ENCODE measurements at places on chromosomes 3 and 15.

DNA sequence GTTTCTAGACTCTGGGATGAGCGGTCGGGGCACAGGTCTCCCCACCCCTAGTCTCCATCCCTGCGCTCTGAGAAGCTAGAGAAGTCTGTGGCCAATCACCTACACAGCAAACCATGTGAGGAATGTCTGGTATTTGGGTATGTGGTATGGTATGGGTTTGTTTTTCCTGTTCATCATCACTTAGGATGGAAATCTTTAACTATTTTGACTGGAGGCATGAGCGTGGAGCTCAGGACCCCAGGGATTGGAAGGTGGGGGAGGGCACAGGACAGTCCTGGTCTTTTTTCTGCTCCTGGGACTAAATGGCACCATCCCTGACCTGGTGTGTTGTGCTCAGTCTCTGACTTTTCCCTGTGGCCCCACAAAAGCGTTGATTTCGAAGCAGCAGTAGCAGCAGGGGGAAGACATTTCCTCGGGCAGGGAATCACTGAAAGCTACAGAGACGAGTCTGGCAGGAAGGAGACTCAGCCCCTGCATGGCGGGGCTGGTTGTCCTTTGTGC, 191.7 kb upstream of the TPM1 start:
- DNase-seq, result no peak

DNA sequence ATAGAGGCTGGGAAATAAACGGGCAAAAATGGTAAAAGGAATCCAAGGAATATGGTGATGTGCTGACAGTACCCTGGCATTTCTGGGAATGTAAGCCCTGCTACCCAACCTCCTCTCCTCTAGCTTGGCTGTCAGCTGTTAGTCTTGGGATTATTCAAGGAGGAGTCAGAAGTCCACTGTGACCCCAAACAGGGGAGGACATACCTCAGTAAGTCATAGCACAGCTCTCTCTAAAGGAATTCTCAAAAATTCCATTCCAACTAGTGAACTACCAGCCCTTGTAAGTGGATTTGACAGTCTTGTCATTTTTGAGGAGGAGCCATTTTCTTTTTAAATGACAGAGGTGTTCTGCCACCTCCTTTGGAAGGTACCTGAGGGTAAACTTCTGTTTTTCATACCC, 207.5 kb downstream of the PDCD6IP start:
- DNase-seq, result no peak

DNA sequence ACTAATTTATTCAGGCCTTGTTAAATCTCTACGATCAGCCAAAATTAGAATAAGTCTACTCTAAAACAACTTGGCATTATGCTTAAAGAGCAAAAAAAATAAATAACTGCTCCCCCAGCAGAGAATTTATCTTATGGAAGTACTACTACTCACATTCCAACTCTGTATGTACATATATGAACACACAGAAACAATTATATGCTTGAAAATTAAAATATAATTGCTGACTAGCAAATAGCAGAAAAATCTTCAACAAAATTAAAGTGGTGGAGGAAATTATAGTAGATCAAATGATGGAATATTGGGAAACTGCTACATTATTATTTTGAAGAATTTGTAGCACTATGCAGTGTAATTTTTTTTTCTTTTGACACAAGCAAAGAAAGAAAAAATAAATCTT, 580.9 kb downstream of the MECOM start:
- DNase-seq, result no peak

GRCh38 chr3:56452085-56452484, 16.2 kb downstream of the ERC2 start:
- DNase-seq, result no peak

DNA sequence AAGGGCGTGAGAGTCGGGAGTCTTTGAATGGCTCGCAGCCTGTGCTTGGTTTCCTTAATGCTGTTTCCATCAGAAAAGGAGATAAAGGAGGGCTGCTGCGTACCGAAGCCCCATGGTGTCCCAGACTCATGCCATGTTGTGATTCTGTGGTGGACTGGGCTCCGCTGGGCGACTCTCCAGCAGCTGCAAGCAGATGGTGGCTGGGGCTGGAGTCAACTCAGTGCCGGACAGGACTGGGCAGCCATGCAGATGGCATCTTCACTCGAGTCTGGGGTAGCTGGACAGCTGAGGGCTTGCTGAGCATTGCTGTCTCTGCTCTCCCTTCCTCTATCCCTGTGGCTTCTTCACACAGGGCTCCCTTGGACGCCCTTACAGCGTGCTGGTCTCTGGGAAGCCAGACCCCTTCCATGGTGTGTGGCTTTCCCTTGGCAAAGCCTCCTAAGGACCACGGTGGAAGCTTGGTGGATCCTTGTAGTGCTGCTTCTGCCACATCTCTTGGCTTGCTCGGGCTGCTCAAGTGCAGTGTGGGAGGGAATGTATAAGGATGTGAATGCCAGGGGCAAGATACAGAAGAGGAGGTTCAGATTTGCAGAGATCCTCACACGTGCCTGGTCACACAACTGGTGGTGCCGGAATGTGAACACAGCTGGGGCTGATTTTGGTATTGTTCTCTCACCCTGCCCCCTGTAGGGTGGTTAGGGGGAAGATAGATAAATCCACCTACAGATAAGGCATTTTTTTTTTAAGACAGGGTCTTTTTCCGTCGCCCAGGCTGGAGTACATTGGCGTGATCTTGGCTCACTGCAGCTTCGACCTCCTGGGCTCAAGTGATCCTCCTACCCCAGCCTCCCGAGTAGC, 9.0 kb downstream of the NIPA1 start:
- no peak for DNase-seq

DNA sequence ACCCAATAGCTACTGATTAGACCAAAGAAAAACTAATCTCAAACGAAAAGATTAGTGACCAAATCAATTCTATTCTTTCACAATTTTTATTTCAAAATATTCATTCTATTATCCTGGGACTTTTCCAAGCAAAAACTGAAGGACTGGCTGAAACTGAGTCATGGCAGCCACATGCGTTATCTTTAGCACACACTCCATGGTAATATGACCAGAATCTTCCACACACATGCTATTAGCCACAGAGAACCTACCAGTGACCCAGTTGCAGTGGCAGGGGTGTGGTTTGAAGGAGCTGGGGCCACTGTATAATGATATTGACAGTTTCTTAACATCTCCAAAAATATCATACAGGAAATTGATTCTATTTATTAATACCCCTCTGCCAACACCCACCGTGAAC, 154.8 kb upstream of the ABI3BP start:
- no peak for DNase-seq

- DNase-seq, result peak; percentile 38
Observed at GRCh38 chr15:89469426-89470096, 26.8 kb downstream of the RHCG start.

DNA sequence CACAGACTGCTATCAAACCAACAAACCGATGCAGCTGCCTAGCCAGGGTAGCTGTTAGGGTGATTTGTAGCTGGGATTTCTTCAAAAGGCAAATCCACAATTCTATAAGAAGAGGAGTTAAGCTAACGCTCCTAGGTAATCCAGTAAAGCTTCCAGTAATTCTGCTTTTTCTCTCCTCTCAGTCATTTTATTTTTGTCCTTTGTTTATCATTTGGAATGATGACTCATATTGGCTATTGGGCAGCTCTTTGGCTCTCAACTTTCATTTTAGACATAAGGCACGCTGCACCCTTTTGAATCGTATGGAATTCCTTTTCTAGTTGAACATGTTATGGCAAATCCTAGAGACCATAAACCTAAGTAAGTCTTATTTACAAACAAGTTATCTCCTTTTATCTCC, 53.2 kb upstream of the PPARG start:
- DNase-seq, result no peak

- DNase-seq, result no peak
Observed at GRCh38 chr15:68774521-68775235, 46.0 kb downstream of the ANP32A start.

- no peak for DNase-seq
Observed at GRCh38 chr3:1623896-1624295, 474.8 kb upstream of the CNTN4 start.

DNA sequence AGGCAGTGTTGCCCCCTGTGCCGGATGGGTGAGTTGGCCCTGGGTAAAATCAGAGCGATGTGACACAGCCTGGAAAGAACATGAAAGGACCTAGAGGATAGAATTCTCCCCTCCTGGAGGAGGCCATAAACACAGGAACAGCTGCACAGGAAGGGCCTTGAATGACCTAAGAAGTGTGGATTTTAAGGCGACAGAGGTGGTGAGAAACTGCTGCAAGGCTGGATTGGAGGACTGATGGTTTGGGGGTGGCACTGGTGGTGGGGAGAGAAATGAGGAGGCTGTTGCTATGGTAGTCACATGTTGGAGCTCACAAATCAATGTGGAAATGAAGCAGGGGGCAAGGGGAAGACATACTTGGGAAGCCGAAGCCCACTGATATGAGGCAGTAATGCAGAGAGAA, 13.8 kb downstream of the XIRP1 start:
- no peak for DNase-seq

DNA sequence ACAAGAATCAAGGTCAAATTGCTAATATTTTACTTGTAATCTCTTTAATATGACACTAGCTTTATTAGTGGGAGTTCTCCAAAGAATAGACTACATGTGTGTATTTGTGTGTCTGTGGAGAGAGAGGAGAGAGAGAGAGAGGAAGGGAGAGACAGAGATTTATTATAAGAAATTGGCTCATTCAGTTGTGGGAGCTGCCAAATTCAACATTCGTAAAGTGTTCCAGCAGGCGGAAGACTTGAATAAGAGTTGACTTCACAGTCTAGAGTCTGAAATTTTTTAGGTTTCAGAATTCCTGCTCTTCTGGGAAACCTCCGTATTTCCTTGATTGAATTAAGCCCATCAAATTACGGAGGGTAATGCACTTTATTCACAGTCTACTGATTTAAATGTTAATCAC, 4.7 kb upstream of the CLDN1 start:
- no peak for DNase-seq

DNA sequence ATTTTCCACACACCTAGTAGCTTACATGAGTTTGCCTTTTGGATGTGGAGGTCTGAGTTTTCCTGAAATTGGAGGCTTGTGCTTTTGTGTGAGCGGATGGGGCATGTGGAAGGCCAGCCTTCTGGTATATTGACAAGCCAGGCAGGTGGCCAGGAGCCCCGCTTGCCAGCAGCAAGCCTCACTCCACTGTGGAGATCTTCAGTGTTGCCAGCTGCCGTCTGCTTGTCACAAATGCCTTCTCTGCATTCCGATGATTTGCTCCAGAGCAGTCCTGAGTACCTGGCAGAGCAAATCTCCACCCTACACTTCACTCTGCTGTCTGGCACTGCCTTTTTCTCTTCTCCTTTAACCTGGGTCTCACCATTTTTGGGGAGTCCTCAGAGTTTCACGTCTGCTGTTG, 29.1 kb upstream of the CHST2 start:
- DNase-seq, result peak; percentile 6

GRCh38 chr3:111107662-111108035, 36.0 kb downstream of the NECTIN3 start:
- no peak for DNase-seq

DNA sequence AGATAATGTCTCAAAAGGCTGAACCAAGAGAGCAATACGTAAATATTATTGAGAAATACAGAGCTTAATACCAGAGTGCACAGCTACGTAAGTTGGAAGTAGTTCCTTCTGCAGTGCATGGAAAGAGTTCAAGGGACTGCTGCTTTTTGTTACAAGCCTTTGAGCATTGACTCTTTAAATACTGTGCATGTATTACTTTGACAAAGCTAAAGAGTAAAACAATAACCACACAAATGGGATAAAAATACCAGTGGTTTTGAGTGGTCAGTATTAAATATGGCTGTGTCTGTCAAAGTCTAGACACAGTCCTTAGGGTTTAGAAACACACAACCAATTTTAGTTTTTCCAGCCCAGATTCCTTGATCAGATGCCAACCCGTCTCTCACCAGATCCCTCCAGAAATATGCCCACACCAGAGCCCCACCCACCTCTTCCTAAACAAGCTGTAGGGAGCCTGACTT, 62.1 kb downstream of the SSR3 start:
- DNase-seq, result no peak

DNA sequence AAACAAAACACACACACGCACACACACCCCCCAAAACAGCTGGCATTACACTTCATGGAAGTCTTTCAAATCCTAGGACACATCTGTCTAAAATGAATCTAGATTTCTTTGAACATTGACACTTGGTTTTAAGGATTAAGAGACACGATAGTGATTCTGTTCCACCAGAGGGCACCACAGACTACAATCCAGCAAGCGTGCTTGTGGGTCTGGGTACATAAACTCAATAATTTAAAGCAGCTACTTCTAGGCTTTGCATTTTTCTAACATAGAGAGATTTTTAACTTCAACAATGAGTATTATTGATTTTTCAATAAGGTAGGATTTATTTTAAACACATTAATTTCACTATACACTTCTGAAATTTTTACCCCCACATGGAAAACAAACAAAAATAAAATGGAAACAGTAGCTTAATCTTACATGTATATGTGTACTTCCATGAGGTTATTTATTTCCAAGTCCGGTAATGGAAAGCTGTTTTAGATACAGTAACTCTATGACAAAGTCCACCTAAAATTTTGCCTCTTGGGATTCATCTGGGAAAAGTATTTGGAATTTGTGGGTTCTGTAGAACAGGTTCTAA, 564.0 kb upstream of the TGFBR2 start:
- DNase-seq, result peak; percentile 2

GRCh38 chr3:195859846-195860411, 48.2 kb upstream of the MUC4 start:
- DNase-seq, result no peak

- no peak for DNase-seq
Observed at GRCh38 chr3:181609030-181609767, 102.5 kb upstream of the SOX2 start.

DNA sequence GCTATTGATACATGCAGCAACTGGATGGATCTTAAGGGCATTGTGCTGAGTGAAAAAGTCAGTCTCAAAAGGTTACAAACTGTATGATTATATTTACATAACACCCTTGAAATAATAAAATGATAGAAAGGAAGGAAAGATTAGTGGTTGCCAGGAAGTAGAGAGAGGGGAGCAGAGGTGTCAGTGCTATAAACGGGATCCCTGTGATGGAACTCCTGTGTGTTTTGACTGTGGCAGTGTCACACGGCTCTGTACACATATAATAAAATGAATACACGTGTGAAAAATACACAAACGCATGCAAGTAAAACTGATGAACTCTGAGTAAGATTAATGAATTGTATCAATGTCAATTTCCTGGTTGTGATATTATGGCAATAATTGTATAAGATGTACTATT, 60.3 kb downstream of the TCAIM start:
- DNase-seq, result no peak
